ENCODE measurements at places on chromosomes 2 and 18.

DNA sequence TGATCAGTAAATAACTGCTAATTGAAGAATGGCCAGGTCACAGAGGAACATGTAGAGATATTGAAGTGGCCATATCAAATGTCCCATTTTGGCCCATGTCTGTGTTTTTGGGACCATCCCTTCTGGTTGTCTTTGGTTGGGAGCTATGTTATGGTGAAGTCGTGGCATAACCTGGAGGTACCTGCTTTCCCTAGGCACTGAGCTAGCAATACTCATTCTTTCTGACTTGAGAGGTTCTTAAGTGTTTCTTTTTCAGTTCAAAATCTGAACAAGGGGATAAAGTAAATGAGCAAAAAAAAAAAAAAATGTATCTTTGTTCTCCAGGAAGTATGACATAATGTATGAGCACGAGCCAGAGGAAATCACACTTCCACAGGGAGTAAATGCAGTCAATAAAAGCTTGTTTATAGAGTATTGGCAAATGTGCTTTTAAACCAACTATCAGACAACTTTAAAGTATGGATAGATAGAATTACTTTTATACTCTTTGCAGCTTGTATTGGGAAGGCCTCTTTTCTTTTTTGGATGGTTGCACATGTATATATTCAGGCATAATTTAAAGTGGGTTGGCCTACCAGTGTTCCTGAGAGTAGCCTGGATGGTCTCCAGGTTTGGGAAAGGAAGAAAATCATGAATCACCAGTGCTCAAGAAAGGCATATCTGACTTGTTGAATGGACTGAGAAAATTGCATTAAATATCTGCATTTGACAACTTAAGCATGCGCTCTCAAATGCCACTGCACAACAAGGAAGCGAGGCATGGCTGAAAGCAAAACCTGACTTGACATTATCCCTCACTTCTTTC, 125.0 kb downstream of the SPHKAP start:
- DNase-seq = peak; percentile 54

- DNase-seq = no peak
Measured at GRCh38 chr2:173436088-173436487, 81.4 kb downstream of the CDCA7 start.

DNA sequence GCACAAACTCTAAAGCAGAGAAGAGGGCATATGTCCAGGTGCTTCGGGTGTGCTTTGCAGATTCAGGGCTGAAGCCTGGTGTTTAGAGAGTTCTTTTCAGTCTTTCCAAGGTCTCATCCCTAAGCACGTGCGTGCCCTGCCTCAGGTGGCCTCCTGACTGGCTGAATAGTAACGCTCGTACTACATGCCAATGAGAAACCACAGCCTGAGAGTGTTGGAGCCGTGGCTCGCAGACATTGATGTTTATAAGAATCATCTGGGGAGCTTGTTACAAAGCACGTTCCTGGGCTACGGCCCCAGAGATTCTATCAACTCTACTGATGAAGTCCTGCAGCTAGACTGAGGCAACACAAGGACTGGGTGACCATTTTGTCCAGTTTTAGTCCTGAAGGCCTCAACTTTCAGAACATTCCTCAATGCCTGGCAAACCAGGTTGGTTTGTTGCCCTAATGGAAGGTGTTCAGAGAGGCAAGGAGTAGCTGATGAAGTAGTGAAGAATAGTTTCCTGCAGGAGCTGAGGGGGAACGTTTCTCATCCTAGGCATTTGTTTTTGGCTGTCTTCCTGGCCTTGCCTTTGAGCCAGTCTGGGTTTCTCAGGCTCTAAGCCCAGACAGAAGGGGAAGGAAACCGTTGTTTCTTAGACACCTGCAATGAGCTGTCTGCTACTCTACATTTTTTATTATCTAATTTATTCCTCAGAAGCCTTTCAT, 31.5 kb upstream of the HAAO start:
- no peak for DNase-seq

GRCh38 chr2:2889646-2890045, 488.0 kb downstream of the EIPR1 start:
- no peak for DNase-seq

DNA sequence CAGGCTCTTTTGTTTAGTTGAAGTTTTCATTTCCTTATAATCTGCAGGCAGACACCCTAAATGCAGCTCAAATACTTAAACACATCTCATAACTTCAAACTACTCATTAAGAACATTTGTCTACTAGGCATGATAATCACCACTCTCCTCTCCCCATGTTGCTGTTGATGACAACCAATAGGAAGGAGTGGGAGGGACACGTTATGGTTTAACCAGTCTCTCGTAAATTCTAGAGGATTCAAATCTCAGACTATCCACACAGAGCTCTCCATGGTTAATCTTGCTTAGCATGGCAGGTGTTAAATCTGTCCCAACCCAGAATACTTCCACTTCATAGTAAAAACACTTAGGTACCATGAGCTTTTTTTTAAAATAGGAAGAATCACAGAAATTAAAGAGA, 127.4 kb upstream of the AQP4 start:
- no peak for DNase-seq

GRCh38 chr18:68449292-68449691, 265.6 kb downstream of the TMX3 start:
- no peak for DNase-seq

DNA sequence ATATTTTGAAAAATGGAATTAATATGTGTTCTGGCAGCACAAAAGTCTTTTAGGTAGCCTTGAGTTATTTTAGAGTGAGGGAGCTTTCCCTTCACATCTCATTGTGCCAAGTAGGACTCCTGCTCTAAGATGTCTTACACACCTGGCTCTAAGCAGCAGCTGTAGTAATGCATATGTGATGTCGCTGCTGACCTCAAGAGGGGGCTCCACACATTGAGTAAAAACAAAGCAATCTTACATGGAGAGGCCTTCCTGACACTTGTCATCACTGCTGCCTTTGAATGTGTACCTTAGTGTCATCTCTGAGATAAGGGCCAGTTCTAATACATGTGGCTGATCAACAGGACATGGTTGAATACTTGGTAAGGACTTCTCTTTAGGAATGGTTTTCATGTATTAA, 75.8 kb downstream of the ACTR3 start:
- peak; percentile 21 for DNase-seq

DNA sequence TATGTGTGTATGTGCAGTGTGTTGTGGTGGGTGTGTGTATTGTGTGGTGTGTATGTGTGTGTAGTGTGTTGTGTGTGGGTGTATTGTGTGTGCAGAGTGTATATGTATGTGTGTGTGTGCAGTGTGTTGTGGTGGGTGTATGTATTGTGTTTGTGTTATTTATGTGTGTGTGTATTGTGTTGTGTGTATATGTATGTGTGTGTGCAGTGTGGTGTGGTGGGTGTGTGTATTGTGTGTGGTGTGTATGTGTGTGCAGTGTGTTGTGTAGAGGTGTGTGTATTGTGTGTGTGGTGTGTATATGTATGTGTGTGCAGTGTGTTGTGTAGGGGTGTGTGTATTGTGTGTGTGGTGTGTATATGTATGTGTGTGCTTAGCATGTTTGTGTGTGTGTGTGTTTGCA, 24.3 kb downstream of the ACKR3 start:
- DNase-seq = no peak

DNA sequence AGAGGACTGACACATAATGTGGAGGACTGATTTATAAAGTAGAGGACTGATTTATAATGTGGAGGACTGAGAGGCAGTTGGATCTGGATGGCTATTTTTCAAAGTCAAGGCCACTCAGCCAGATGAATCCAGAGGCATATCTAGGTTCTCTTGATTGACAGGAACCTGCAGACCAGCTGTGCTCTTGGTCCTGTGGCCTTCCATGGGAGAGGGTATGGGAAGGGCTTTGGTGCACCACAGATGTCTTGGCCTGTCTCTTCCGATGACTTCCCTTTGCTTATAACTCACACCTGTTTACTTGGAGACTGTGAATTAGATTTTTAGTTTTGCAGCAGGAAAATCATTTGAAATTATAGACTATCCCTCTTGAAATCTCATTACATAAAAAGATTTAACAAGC, 32.3 kb downstream of the AGAP1 start:
- no peak for DNase-seq

GRCh38 chr2:41905597-41906337, 142.1 kb upstream of the PKDCC start:
- DNase-seq = no peak

- DNase-seq = peak; percentile 30
Measured at GRCh38 chr18:34775461-34775860, 65.4 kb downstream of the DTNA start.
